Osteocyte (in vitro differentiated cells): ENCODE measurements at places on chromosomes 2 and 18. TPM values are rescaled to one million over a fixed set of nuclear protein-coding genes. Genes with fewer than 3 reads are reported as not detected.

DNA sequence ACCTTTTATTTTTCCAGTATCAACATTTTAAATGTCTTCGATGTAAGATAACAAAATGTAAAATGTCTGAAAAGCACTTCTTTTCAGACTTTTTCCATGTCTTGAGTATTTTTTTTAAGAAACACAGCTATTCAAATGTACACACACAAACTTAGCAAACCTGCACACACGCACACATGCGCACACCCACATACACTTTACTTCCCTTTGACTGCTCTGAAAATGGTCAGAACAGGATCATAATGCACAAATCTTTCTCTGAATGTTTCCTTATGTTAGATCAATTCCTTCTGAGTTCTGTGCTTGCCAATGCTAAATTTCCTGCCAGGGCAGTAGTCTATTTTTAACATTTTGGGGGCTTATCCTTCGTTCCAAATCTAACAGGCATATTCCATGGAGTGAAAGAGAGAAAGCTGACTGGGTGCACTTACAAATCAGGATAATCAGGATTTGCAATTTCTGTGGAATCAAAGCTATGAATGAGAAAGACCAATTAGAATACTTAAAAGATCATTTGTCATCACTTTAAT is 136.3 kb downstream of the ZEB2 start:
- DNase-seq: no peak

HOXD12 gene
- not detected in 2 replicates for total RNA-seq

GRCh38 chr2:42061839-42062238 is 14.0 kb downstream of the PKDCC start:
- no peak for DNase-seq

DNA sequence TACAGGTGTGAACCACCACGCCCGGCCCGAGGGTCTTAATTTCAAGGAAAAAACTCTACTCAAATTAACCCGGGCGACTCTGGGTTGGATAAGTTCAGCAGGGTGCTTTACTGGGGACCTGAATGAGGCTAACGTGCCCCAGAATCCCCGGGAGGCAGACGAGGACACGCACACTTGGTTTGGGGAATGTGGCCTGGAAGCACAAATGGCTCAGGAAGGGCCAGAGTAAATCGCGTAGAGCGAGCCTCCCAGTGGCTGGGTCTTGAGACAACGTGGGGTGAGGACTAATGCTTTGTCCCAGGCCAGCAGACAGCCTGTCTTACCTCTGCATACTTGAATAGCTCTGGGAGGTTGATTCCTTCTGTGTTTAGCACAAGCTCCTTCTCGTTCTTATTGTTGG is 75.8 kb downstream of the POLR1A start:
- DNase-seq: no peak

- DNase-seq: no peak
These were observed 800.8 kb upstream of the ID2 start for GRCh38 chr2:7881063-7881462.

DNA sequence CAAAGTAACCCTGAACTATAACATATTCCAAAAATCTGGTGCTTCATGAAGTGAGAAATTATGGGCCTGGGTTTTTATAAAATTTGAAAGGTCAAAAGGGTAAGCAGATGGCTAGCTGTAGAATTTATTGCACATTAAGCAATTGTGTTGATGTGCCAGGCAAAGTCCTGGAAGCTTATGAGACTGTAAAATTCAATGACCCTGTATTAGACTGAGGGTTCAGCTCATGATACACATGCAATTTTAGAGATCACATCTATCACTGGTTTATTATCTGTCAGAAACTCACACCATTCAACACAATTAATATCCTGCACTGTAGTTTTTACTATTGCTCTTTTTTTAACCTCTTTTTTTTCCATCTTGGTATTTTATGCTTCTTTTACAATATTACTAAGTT is 1162.6 kb upstream of the SLC39A10 start:
- DNase-seq: no peak

SLC9A2 gene
- total RNA-seq: not detected in 2 replicates

PROC gene
- 1.6 and 2.5 TPM in 2 replicates for total RNA-seq

DNA sequence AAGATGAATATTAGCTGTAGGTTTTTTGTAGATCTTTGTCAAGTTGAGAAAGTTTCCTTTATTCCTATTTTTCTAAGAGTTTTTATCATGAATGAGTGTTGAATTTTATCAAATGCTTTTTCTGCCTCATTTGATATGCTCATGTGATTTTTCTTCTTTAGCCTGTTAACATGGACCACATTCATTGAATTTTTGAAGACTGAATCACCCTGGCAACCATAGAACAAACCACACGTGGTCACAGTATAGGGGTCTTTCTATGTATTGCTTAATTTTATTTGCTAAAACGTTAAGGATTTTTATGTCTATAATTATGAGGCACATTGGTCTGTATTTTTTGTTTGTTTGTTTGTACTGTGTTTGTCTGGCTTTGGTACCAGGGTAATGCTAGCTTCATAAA is 201.7 kb upstream of the CWC22 start:
- DNase-seq: no peak
